RWPE1 (cell line): ENCODE measurements at places on chromosomes 4 and X.

GRCh38 chr4:78119698-78120097 is 62.6 kb downstream of the FRAS1 start:
- no peak for DNase-seq

DNA sequence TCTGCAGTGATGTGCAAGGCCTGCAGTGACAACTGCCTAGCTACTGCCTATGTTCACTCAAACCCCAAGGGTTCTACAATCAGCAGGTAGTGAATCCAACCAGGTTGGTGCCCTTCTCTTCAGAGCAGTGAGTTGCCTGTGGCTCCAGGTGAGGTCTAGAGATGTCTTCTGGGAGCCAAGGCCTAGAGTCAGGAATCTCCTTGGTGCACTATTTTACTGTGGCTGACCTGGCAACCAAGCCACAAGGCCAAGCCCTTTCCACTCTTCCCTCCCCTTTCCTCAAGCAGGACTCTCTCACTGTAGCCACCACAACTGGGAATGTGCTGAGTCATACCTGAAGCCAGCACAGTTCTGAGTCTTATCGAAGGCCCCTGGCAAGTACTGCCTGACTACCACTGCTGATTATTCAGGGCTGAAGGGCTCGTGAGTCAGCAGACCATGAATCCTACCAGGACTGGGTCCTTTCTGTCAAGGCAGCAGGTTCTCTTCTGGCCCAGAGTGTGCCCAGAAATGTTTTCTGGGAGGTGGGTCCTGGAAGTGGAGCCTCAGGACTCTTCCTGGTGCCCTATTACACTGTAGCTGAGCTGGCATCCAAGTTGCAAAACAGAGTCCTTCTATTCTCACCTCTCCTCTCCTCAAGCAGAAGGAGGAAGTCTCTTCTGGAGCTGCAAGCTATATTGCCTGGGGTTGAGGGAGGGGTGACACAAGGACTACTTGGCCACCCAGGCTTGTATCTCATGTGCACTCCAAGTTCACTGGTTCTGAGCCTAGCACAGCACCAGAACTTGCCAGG is 111.6 kb downstream of the BTC start:
- peak; percentile 63 for DNase-seq

DNA sequence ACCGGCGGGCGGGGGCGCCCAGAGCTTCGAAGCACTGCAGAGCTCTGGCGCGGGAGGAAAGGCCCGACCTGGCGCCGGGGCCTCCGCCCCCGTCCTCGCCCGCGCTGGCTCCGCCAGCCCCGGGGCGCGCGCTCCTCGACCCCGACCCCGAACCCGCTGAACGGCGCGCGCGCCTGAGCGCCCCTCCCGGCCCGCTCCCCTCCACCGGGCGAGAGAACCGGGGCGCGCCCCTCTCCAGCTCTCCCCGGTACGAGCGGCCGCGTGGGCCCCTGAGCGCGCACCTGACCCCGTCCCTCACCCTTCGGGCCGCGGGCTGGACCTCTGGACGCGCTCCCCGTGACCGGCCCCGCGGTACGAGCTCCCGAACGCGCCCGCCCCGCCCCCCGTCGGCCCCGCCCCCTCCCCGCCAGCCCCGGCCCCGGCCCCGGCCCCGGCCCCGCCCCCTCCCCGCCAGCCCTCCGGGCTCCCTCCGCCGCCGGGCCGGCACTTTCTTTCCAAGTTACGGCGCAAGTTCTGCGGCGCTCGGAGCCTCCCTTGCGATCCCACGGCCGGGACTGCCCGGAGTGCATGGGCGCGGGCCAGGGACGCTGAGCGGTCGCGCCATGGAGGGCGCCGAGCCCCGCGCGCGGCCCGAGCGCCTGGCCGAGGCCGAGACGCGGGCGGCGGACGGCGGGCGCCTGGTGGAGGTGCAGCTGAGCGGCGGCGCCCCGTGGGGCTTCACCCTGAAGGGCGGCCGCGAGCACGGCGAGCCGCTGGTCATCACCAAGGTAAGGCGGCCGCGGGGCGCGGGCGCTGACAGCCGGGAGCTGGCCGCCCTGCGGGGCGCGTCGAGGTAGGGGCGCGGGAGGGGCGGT is at the start of gene SHROOM2:
TSS of gene SHROOM2 (plus strand) at position 486 of the 854 bp plus-strand sequence. CDS start at position 603, 117 bp downstream.
- DNase-seq = no peak

DNA sequence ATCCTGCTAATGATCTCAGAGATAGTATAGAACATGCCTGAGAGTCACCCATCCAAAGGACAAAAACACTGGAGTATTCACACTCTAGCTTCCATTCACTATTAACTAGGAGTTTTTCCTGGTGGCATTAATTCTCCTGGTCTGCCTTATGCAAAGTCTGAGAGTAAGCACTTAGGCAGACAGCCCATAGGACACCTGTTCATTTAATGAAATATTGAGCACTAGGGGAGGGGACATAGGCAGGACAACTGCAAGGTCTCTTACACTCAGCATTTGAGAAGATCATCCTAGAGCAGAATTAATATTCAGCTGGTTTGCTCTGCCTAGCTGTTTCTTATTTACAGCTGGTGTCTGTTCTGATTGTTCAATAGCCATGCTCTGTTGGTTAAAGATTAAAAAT is 508.5 kb downstream of the CENPC start:
- no peak for DNase-seq

- peak; percentile 1 for DNase-seq
Measured at GRCh38 chrX:34300871-34301270, 168.8 kb upstream of the FAM47A start.

- no peak for DNase-seq
Measured at GRCh38 chr4:87677731-87678130, 27.7 kb downstream of the DMP1 start.

GRCh38 chr4:149441338-149441737 is 374.3 kb downstream of the IQCM start:
- peak; percentile 3 for DNase-seq

GRCh38 chrX:101658661-101659491 is 774 bp downstream of the ARMCX2 start:
- DNase-seq = peak; percentile 29

DNA sequence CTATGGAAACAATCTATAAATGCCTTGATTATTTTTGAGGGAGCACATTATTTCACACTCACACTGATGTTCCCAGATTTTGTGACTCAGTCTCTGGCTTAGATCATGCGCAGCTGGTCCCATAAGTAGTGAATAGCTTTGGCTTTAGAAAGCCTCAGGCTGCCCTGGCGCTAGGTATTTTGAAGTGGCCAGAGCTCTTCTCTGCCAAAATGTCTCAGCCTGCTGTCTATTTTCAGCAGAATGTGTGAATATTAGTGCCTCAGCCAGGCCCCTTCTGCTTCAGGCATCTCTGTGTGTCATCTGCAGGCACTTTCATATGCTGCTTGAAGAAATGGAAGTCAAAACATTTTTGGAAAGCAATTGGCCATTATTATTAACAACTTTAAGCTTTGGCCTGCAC is 931.0 kb upstream of the INTU start:
- no peak for DNase-seq

DNA sequence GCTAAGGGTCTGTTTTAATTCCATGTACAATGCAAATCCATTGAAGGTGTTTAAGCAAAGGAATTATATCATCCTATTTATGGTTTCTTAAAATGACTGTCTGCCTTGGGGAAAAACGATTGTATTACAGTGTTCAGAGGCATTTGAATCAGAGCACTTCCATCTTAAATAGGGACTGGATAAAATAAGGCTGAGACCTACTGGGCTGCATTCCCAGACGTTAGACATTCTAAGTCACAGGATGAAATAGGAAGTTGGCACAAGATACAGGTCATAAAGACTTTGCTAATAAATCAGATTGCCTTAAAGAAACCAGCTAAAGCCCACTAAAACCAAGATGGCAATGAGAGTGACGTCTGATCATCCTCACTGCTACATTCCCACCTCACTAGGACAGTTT is 1167.2 kb upstream of the PABPC4L start:
- DNase-seq = no peak

DNA sequence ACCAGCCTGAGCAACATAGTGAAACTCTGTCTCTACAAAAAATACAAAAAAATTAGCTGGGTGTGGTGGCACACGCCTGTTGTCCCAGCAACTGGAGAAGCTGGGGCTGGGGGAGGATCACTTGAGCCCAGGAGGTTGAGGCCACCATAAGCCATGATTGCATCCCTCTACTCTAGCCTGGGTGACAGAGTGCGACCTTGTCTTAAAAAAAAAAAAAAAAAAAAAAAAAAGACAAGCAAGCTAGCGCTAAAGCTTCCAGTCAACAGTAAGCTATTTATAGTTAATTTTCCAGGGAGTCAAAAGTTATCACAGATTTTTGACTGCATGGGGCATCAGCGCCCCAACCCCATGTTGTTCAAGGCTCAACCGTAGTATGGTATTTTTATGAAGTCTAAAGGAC is 273.4 kb downstream of the RAPGEF2 start:
- DNase-seq = no peak

DNA sequence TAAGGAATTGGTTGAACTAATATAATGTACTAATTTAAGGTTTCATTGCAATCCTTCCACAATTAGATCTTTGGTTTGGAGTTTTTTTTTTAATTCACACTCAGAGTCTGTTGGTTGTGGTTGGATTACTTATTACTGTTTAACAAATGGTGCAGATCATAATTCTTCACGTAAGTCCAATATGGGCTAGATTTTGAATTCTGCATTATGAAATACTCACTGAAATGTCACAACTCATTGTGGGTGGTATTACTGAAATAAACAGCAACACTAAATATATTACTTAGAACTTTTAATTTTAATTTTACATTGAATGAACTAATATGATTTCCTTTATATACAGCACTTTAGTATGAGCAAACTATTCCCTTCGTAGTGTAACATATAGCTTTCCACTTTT is 94.2 kb upstream of the MYOZ2 start:
- DNase-seq = no peak

GRCh38 chrX:55132416-55132815 is 43.6 kb downstream of the PAGE2 start:
- DNase-seq = no peak

DNA sequence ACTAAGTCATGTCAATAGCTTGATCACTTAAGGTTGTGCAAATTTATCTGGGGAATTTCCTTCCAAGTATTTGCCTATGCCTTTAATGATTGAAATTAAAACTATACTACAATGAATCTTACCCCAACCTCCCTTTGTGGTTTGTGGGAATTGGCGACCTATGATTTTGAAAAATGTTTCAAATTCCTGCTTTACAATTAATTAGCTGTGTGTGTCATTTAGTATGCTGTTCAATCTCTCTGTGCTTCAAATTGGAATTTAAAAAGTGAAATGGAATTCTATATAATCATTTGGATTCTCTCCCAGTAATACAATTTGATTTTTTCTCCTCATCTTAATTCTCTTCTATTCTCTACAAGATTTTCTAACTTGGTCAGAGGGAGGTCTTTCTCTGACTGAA is 2319.5 kb downstream of the ARAP2 start:
- no peak for DNase-seq

DNA sequence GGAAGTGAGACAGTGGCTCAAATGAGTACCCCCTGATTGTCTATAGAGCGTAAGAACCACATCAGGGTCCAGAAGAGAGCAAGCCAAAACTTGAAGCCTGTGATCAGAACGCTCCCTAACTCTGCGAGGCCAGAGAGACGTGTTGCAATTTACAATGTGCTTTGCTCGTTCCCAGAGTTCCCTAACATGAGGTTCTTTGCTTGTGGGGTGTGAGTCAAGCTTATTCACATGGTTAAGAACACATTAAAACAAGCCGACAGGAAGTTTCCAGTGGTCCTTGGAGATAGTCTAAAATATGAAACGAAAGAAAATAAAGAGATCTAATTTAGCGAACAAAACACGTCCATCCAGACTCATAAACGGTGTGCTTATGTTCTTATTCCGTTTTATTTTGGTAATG is 702.3 kb downstream of the TRIML1 start:
- DNase-seq = peak; percentile 7

- no peak for DNase-seq
Measured at GRCh38 chr4:186829740-186830449, 106.2 kb upstream of the FAT1 start.

DNA sequence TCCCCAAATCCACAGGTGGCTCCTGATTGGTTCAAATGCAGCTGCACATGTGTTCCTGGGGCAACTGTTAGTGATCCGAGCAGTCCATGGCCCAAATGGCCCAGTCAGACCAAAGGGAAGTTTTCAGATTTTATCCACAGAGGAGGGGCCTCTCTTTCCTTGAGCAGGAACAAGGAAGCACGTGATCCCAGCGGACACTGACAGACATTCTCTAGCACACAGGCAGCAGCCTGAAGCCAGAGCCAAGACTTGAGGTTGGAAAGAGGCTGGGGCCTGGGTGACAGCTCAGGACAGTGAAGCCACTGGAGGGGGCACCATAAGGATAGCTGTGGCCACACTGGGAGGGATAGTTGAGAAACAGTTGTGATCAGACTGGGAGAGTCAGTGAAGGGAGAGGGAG is 3.5 kb upstream of the ZFP92 start:
- no peak for DNase-seq

GRCh38 chrX:126985027-126985426 is 165.5 kb downstream of the PRR32 start:
- no peak for DNase-seq

GRCh38 chrX:20988804-20989203 is 385.4 kb upstream of the CNKSR2 start:
- DNase-seq = no peak

DNA sequence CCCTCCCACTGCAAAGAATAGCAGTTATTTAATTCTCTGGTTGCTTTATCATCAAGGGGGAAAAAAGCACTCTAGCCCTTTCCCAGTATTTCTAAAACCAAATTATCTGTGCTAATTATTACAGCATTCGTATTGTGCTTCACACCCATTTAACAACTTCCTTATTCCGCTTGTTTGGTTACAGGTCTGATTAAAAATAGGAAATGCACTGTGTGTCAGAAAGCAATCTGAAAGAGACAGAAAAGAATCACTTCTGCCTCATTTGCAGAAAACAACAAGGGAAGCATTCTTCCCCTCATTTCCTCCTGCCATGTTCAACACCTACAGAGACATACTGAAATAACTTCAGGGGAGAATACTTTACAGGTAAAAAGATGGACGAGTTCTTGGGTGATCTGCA is 114.9 kb upstream of the MAP3K15 start:
- no peak for DNase-seq

DNA sequence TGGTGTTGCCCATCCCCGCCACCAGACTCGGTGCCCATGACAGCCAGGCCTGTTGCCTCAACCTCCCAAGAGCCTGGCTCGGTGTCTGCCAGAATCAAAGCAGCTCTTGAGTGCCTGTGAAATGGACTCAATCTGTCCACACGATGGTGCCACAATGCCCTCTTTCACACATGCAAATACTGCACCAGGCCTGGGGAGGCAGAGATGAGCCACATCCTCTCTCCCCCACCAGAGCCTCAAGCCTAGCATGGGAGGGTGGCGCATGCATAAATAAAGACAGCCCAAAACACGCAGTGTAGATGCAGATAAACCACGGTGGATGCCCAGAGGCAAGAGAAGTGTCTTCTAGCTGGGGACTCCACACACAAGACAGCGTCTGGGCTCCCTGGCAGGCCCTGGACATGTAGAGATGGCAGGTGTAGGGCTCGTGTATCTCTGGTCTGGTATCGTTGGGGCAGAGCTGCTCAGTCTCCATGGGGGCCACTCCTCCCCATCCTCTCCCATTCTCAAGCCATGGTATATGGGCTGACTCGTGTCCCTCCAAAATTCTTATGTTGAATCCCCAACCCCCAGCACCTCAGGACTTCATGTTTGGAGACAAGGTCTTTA is 65.6 kb downstream of the JAKMIP1 start:
- DNase-seq = no peak

GRCh38 chr4:130705023-130705422 is 1609.1 kb downstream of the C4orf33 start:
- peak; percentile 8 for DNase-seq

- DNase-seq = no peak
Measured at GRCh38 chr4:158411269-158411668, 110.4 kb upstream of the RXFP1 start.

GRCh38 chr4:80614319-80614718 is 278.8 kb downstream of the CFAP299 start:
- DNase-seq = no peak
